ENCODE measurements at places on chromosomes 1 and 21. TPM values are rescaled to one million over a fixed set of nuclear protein-coding genes. Genes with fewer than 3 reads are reported as not detected.

The ARID1A gene
- 20.2 TPM for total RNA-seq

The LINGO4 gene
- not detected for total RNA-seq

The NHLH1 gene
- not detected for total RNA-seq

The LCE2C gene
- not detected for total RNA-seq

The PPIAL4G gene
- total RNA-seq = not detected

The NUF2 gene
- total RNA-seq = 34.0 TPM

The ARHGAP30 gene
- total RNA-seq = not detected

The CD1E gene
- total RNA-seq = not detected

The ANXA9 gene
- 0.30 TPM for total RNA-seq
